ENCODE measurements at places on chromosomes 4 and X.

- no peak for DNase-seq
Measured at GRCh38 chr4:143473334-143474126, 40.0 kb upstream of the SMARCA5 start.

- no peak for DNase-seq
Measured at GRCh38 chrX:139751053-139751452, 43.1 kb upstream of the MCF2 start.

- peak; percentile 70 for DNase-seq
Measured at GRCh38 chrX:17464194-17464593, 89.2 kb downstream of the NHS start.

DNA sequence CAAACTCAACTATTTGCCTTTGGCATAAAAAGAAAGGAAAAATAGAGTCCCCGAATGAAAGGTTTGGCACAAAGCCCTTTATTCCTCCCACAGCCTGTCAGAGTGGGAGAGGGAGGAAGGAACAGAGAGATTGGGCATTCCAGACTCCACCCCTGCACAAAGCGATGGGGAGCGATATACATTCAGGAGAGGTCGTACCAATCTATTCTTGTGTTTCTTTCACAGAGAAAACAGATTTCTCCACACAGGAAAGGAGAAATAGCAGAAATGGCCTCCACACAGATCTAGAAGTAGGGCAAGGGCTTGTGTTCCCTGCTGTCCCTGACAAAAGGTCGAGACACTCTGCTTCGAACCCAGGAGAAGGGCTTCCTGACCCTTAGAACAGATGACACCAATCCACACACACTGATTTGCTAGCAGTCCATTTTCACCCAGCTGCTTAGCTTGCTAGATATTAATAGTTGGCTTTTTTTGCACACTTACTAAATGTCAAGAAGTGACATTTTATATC is 197.4 kb downstream of the MAML3 start:
- DNase-seq: no peak

- no peak for DNase-seq
Measured at GRCh38 chrX:103624111-103624510, 4.7 kb upstream of the TCEAL1 start.

DNA sequence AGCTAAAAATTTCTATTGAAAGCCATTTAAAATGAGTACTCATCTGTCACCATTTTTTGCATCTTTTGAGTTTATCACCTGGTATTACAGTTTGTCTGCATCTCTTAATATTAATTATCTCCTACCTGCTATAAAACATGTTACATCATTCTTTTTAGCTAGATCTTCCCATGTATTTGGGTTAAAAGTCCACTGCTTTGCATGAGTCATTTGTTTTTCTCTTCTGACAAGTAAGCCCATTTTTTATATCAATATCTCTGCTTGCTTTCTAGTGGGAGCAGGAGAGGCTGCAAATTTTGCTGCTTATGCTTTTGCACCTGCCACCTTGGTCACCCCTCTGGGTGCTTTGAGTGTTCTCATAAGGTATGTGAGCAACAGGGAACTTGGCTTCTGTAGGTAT is 16.1 kb downstream of the NIPAL1 start:
- DNase-seq: no peak

DNA sequence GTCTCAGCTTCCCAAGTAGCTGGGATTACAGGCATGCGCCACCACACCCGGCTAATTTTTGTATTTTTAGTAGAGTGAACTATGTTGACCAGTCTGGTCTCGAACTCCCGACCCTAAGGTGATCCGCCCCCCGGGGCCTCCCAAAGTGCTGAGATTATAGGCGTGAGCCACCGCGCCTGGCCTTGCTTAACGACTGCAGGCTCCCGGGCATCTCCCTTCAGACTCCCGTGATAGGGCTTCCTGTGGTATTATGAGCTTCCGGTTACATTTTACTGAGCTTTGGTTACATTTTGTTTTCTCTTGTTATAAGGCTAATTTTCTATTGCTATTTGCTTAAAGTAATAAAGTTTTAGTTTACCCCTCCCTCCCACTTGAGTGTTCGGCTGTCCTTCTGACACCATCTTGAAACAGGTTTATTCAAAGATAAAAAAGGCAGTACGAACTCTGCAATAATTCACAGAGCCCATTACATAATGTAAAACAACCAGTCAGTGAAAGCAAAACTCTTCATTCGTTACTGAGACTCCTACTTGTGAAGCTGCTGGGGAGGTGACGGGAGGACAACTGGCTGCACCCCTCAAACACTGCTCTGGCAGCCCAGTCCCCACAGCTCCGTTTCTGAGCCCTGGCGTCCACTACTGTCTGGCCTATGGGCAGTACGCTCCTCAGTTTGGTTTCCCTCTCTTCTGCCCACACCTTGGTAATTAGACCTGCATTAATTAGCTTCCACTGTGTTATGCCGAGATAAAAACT is 795.7 kb upstream of the SLIT2 start:
- DNase-seq: no peak

DNA sequence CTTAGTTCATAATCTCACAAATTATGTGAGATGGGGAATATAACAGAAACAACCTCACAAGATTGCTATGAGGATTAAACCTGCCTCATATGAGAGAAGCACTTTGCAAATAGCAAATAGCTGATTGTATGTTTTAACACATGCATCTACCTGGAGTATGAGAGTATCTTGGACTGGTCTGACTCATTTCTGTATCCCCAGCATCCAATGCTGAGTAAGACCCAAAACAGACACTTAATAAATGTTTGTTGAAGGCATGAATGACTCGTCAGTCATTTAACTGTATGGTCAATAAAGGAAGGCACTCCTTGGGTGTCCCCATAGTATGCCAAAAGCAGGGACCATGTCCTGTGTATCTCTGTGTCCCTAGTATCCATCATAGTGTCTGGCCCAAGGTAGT is 350.9 kb upstream of the F9 start:
- no peak for DNase-seq

GRCh38 chr4:38489924-38490639 is 173.9 kb upstream of the KLF3 start:
- DNase-seq: peak; percentile 3

DNA sequence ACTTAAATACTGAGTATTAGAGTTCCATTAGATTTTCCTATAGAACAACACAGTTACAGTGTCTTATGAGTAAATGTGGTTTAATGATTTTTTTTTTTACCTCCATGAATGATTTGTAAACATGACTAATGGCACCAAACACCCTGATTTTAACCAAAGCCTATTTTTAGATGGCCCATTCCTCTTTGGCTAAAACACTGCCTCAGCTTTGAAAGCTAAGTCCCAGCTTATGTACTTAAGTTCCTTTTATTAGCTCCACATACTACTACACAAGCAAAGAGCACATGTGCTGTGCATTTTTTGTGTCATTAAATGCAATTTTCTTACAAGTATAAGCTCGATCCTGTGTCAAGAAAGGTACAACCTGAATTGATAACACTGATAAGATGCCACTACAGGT is 575.6 kb upstream of the PITX2 start:
- DNase-seq: peak; percentile 17

DNA sequence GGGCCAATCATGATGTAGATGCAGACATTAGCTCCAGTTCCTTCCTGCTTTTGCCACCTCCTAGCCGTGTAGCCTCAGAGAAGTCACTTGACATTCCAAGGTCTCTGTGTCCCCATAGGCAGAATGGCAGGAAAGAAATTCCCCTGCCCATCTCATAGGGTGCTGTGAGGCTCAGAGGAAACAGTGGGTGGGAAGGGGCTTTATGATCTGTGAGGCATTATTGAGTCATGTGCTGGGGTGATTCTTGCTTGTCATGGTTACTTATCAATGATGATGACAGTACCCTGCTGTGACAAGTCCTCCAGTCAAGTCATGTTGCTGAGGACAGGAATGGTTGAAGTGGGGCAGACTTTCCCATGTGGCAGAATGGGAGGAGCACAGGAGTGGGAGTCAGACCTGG is 63.7 kb downstream of the MSX1 start:
- DNase-seq: no peak

DNA sequence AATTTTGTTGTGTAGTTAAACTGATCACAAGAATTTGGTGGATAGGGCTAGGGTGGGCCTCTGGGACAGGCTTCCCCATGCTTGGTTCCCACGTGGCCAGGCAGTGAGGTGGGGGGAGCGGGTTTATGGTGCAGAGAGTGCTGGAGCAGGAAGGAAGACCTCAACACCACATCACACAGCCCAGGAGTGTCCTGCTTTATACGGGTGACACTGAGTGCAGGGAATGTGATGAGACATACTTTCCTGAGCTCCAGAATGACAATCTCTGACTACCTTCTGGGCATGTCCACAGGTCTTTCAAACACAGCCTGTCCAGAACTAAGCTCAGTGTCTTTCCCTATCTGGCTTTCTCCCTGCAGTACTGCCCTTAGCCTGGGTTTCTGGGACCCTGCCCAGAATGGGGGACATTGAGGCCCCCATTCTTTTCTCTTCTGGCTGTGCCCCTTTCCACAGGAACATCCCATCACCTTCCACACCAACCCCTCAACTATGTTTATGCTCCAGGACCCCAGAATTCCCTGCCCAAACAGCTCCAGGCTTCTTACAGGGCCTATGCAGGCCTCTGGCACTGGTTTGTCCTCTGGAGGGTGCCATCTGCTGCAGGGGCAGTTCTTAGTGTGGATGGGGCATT is 36.5 kb upstream of the RASL11B start:
- peak; percentile 35 for DNase-seq
